Left hindlimb (tissue), 1 donor: ENCODE measurements at places on chromosomes 2 and 18.

DNA sequence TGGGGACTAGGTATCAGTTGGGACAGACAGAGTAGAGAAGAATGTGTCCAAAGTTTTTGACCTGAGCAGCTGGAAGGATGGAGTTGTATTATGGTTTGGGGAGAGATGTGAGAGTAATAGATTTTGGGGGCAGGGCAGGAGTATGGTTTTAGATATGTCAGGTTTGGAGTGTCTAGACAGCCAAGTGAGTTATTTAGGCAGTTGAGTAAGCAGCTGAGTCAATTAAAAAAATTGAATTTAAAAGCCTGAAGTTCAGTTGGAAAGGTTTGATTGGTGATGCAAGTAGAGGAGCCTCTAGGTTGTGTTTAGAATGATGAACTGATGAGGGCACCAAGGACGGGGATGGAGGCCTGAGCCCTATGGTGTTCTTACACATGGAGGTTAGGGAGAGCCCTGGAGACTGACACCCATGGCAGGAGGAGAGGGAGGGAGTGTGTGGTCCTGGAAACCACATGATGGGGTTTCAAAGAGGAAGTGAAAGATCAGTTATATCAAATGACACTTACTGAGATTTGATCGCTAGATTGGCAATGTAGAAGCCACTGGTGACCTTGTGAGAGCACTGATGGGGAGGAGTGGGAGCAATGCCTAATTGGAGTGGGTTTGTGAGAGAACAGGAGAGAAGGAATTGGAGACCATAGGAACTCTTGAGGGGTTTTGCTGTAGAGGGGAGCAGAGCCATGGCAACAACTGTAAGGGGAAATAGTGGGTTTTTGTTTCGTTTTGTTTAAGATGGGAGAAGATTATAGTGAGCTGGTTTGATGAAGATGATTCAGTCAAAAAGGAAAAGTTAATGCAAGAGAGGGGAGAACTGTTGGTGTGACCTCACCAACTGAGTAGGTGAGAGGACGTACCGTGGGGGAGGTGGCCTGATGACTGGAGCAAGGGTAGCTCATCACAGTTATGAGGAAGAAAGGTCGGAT, 10.3 kb downstream of the ITGA6 start:
- DNase-seq, result no peak

DNA sequence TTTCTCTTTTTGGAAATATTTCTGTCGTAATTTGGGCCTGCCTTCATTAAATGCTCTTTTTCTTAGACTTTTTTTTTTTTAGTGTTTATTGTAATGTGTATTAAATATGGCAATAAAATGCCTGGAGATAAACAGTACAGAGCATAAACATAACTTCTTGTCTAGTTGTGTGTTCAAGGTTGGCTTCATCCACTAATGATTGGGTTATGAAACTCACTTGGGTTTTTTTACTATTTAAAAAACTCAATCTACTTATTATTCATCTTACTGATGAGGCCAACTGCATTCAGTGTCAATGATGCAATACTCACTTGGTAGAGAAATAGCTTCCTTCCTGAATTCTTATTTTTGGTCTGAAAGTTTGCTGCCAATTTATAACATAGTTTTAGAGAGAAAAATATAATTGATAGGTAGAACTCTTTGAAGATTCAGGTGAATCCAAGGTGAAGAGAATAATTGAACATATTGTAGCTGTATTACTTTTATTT, 144.2 kb upstream of the NABP1 start:
- no peak for DNase-seq

GRCh38 chr2:5020116-5020875, 671.9 kb upstream of the SOX11 start:
- DNase-seq, result no peak

DNA sequence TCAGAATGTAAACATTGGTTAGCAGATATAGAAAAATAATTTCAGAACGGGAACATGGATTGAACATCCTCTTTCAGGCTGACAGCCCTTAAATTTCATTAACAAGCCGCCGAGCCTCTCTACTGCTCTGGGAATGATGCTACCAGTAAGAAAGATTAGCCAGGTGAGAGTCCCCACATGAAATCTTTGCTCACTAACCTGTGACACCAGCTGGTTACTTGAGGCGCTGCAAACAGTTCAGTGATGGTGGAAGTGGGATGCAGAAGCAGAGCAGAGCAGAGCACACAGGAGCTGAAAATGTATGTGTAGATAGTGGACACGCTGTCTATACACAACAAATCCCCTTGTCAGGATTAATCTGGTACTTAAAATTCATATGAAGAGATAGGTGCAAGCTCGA, 721.1 kb downstream of the DPP10 start:
- DNase-seq, result no peak

DNA sequence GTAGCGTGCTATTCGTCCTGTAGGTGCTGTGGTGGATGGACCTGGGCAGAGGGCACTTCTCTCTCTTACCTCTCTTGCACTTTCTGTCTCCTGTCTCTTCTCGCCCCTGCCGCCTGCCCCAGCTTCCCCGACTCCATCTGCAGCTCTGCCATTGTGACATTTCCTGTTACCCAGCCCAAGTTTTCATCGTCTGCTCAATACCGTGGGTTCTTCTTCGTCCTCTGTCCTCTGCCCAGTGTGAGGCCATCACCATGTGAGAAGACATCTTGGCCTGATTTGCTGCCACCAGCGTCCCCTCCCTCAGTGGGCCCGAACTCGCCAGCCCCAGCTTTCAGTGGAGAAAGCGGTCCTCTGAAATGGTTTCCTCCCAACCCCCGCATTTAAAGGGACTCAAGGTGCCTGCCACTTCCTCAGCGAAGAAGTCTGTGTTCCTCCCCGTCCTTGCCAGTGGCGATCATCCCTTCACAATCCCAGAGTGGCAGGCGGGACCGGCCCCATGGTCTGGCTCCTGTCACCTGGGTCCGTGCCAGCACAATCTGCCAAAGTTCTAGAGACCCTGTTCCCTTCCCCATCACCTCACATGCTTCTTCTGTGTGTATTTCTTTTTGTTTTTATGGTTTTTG, 18.0 kb downstream of the TGOLN2 start:
- DNase-seq, result no peak

GRCh38 chr18:60935041-60935910, 398.0 kb upstream of the CDH20 start:
- DNase-seq, result no peak

GRCh38 chr18:4241090-4241617, 214.0 kb downstream of the DLGAP1 start:
- DNase-seq, result no peak

DNA sequence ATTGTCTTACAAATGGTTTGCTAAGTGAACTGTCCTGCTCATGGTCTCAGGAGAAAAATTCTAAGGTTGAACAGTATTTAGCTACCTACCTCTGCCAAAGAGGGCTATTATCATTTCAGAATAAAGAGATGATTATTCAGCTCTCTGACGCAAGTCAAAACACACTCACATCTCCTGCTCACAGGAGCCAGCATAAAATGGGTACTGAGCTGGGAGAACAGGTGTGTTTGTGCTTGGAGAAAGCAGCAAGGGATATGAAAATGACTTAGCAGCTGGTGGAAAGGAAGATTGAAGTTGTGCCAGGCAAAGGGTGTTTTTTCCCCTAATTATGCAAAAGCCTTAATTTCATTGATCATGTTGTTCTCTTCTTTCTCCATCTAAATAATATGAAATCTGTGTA, 47.3 kb upstream of the TANK start:
- no peak for DNase-seq

GRCh38 chr2:170012773-170013172, 165.2 kb upstream of the MYO3B start:
- DNase-seq, result no peak

DNA sequence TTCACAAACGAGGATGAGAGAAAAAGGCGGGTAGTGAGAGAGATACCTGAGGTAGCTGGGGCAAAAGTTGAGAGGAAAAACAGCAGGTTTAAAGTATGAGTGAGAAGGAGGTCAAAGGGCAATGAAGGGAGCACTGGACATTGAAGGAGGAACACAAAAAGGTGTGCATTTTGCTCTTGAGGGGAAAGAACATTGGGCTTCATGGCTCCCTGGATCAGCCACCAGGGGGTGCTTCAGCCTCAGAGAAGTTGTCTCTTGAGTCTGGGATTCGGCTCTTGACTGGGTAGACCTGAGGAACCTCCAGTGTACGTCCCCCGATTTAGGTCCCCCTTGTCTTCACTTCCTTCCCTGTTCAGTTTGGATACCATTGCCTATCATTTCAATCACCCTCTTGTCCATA, 128.5 kb downstream of the RAPGEF4 start:
- DNase-seq, result no peak

- DNase-seq, result no peak
These were observed 179.4 kb downstream of the ALPK2 start for GRCh38 chr18:58449464-58449863.

DNA sequence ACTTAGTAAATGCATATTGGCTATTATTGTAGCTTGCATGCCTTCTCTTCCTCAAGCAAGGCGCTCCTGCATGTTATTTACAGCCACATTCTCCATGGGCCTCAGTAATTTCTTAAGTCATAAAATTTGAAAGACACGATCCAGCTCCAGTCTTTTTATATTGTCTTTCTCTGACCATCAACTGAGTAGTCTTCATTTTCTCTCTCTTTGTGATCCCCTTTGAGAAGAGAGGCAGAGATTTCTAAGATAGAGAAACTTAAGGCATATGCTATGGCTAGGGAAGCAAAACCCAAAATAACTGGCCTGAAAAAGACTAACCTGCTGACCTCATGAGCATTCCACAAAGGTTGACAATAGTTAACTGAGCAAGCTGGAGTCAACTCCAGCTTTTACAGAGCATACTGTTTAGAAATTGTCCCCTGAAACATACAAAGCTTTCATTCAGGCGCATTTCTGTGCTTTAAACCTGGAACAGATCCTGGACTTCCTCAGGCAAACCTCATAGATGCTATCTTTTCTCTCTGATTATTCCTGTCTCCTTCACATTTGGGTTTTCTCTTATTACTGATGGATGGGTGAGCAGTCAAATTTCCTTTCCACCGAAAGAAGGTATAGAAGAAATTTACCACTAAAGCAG, 4.6 kb downstream of the DPP4 start:
- DNase-seq, result no peak

DNA sequence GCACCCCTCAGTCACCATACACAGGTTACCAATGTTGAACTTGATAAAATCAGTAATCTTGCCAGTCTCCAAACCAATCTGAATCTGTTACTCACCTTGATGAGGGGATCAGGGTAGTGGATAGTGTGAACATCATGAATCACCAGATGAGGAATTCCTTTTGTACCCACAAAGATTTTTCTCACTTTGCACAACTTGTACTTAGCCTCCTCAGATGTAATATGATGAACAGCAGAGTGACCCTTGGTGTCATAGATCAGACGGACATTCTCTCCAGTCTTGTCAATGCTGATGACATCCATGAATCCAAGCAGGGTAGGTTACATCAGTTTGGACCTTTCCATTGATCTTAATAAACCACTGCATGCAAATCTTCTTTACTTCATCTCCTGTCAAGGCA, 54.7 kb downstream of the MDH1 start:
- DNase-seq, result no peak

GRCh38 chr2:30218814-30219213, 12.5 kb upstream of the LBH start:
- DNase-seq, result no peak

DNA sequence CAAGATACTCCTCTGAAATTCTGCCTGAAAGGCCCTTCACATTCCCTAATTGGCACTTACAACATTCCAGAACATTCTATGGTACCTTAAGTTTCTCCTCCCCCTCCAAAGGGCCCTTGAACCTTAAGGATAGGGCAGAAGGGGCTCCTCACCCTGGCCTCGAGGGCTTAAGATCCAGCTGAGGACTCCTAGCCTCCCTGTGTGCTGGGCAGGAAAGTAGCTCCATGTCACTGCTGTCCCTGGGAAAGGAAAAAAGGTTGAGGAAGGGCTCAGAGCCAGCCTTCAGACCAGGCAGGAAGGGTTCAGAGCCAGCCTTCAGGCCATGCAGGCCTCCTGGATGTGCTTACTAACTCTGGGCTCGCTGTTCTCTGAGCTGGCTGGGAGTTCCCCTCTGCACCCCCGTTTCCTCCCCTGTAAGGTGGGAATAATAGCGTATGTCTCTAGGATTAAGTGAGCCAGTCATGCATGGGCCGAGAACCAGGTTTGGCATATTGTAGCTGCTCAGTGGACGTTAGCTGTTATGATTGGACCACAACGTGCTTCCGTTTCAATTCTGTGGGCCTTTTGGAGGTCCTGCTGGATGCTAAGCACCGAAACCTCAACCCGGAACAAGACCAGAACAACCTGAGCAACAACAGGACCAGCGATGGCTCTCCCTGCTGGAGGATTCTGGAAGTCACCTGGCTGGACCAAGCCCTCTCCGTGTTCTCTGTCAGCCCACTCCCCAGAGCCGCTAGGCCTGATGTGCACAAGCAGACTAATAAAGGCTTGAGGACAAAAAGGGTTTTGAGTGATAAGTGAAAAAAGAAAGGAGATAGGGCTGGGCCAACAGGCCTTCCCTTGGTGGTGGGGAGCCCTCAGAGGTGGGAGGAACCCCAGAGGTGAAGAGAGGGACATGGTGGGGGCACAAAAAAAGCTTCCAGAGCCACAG, 1.0 kb upstream of the B3GNT7 start:
- peak; percentile 37 for DNase-seq

GRCh38 chr2:157696036-157696435, 67.4 kb upstream of the ACVR1C start:
- DNase-seq, result no peak

GRCh38 chr2:216557413-216557812, 58.8 kb downstream of the RPL37A start:
- DNase-seq, result no peak

GRCh38 chr2:79434362-79434761, 78.5 kb upstream of the CTNNA2 start:
- DNase-seq, result no peak

DNA sequence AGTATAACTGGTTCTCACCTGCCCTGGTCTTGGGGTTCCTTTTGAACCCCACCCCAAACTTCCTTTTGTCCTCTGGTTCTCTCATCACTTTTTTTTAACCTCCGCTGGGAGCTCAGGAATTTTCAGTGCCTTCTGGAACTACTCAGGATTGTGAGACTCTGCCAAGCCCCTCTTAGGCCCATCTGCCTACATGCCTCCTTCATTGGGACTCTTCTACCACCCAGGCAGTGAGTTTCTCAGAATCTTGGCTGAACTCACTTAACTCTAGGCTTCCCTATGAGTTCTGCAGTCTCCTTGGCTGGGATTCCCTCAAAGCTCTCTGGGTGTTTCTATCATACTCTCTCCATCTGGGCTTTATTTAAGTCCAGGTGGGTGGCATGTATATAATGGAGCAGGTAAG, 86.3 kb downstream of the MDH1 start:
- no peak for DNase-seq

DNA sequence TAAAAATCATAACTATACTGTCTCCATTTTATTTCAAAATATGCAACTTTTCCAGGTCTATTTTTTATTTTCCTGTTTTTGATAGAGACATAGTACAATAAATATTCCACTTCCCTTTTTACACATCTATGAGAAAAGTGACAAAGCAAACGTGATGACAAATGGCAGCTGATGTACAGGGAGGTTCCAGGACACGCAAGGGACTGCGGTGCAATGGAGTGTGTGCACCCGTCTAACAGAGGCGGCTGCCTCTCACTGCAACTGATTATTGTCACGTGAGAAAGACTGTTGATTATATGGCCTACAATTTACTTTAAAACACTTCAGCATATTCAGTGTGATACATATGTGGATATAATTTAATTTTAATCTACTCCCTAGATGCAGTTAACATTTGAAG, 142.6 kb downstream of the LRRC30 start:
- no peak for DNase-seq

GRCh38 chr2:101153077-101153707, 2.0 kb upstream of the TBC1D8 start:
- DNase-seq, result no peak
